ENCODE measurements at places on chromosomes 11 and 22.

DNA sequence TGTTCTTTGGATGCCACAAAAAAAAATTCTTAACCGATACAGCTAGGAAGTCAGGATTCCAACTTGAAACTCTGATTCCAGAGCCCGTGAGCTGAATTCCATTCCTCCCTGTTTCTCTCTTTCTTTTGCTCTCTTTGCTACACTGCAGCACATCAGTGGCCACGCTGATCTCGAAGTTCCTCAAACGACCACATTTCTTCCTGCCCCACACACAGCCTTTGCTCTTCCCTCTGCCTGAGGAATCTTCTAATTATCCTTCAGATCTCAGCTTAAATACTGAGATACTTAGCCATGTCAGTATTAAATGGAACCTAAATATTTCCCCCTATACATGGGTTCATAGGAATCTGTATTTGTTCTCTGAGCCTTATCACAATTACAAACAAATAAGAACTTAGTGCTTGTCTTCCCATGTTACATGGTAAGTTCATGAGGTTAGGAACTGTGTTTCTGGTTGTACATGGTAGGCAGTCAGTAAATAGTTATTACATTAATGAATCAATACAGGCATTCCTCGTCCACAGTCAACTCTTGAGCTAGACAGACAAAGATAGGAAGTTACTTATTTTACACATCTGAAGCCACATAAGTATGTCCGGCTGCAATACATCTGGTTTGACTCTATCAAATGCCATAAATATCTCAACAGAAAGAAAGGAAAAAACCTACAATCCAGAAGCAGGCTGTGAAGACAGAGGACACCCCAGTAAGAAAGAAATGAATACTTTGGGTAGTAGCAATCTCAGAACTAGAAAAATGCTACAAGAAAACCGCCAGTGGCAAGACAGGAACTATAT is 86.6 kb downstream of the MAML2 start:
- DNase-seq, result no peak

GRCh38 chr11:44931466-44931865 is 19.2 kb downstream of the TP53I11 start:
- DNase-seq, result no peak

DNA sequence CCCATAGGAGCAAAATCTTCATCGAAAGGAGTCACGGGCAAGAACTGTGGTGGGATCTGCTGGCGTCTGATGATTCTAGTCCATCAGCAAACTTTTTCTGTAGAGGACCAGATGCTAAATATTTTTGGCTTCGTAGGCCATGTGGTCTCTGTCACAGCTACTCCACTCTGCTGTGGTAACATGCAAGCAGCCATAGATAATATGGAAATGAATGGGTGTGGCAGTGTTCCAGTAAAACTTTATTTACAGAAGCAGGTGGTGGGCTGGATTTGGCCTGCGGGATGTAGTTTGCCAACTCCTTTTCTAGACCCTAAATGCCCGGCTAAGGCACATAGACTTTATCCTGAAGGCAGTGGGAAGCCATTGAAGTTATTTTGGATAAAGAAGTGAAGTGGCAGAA is 32.9 kb downstream of the BMAL1 start:
- DNase-seq, result no peak

- DNase-seq, result no peak
Measured at GRCh38 chr11:23087407-23087806, 227.1 kb upstream of the CCDC179 start.

DNA sequence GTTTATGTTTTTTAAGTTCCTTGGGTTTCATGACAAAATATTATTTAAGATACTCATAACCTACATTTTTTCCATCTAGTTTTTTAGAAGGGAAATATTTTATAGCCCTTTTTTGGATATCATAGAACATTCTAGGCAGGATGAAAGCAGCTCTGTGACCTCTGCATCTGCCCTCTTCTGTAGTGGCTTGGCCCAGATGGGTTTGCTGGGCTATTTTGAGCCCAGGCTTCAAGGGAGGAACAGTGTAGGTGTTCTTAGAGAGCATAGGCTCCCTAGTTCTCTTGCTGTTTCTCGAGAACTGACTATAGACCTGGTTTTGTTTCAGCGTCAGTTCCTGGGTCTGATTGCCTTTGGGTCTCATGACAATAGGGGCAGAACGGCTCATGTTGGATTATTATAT is 32.2 kb downstream of the DIXDC1 start:
- no peak for DNase-seq

All from amniotic stem cell (primary cell).